Prostate gland (tissue), 2 donors: ENCODE measurements at places on chromosomes 2 and 18.

DNA sequence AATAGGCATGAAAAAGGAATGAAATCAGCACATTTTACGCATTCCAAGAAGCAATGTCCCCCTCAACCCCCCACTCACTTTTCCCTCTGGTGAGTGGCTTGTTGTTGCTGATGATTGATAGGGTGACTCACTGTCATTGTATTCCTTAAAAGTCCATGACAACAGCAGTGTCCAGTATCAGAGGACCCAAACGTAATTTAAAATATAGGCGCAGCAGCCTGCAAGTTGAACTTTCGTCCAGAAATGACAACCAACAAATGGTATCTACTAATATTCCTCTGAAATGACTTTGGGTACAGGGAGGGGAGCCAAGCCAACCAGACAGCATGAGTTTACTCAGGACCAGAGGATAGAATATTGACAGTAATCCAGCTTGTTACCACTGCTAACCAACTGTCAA, 182.9 kb upstream of the SIX3 start:
- DNase-seq, result no peak

DNA sequence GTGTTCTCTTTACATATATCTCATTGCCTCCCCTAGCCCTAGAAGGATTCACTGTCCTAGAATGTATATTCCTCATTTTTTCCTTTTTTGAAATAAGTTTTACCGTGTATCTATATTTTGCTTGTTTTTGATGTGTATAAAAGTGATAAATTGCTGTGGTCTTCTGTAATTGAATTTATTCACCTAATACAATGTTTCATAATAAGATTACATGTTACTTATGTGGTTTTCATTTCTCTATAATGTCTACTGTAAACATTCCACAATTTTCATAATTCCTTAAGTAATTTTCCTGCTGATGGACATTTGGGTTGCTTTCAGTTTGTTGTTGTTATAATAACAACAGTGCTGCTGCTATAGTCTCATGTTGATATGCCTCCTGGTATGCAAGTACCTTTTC, 118.2 kb downstream of the PHLPP1 start:
- DNase-seq, result no peak

GRCh38 chr2:151363709-151364108, 6.3 kb downstream of the TNFAIP6 start:
- DNase-seq, result no peak

GRCh38 chr2:217270485-217271121, 410.7 kb upstream of the TNP1 start:
- no peak for DNase-seq

DNA sequence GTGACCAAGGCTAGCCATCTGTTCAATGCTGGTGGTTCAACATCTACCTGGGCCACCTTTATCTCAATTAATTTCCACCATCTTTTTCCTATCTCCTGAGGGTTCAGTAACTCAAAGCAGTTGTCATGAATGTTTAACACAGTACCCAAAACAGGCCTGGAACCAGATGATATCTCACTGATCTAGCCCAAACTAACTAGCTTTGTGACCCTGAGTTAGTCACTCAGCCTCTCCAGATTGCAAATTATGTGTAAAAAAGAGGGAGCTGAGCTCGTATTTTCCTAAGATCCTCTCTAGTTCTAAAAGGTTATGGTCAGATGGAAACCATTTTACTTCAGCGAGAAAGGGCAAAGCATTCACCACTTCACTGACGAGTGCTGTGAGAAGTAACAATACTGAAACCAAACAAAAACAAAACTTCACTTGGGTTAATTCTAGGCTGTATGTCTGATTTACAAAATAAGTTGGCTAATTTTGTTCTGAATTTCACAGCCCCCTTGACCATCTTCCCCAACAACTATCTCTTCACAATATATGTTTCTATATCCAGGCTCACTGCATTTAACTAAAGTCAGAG, 14.8 kb downstream of the SPRED2 start:
- no peak for DNase-seq

- no peak for DNase-seq
These were observed 25.1 kb upstream of the INPP4A start for GRCh38 chr2:98419544-98419943.
